Right lung (tissue), 10 donors: ENCODE measurements at places on chromosomes 1 and 21.

GRCh38 chr21:37460196-37460595 is 93.6 kb downstream of the DYRK1A start:
- no peak for DNase-seq

- DNase-seq, result no peak
Measured at GRCh38 chr21:44576025-44576420, 2.5 kb downstream of the KRTAP10-4 start.

DNA sequence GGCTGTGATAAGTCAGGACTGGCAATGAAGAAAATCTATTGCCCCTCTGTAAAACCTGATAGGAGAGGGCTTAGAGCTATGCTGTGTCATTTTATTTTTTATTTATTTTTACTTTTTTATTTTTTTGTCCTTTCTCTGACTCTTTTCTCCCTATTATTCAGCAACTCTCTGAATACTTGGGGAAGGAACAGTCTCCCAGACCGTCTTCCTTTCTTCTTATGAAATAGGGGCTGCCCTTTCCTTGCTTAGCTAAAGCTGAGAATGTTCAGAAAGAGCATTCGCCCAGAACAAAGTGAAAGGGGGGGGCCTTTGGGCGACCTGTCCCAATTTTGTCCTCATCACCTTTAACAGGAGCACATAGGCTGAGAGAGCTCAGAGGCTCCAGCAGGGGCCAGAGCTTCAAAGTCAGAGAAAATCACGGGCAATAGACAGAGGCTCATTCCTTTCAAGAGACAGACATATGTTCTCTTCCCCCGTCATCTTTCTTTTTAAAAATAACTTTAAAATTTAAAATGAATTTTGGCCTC is 80.9 kb downstream of the RNF220 start:
- DNase-seq, result no peak

DNA sequence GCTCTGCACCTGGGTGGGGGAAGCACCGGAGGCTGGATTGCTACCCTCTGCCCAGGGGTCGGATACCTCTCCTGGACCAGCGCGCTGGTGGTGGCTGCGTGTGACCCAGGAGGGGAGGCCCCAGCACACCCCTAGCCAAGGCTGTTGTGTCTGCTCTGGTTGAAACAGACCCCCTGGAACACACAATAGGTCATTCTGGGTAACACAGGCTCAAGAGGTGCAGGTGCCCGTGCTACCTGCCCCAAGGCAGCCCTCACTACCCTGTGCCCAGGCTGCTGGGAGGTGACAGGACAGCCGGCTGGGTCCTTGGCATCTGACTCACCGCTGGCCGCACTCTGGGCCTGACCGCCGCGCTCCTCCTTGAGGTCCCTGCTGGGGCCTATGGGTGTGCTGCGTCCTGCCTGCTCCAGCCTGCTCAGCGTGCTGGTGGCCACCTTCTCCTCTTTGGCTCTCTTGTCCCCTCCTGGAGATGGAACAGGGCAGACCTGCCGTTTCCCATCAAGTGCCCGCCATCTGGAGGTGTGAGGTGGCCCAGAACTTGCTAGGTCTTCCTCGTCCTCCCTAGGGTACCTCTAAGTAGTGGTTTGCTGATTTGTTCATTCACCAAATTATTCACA is 30.0 kb downstream of the ZBTB17 start:
- DNase-seq, result no peak

DNA sequence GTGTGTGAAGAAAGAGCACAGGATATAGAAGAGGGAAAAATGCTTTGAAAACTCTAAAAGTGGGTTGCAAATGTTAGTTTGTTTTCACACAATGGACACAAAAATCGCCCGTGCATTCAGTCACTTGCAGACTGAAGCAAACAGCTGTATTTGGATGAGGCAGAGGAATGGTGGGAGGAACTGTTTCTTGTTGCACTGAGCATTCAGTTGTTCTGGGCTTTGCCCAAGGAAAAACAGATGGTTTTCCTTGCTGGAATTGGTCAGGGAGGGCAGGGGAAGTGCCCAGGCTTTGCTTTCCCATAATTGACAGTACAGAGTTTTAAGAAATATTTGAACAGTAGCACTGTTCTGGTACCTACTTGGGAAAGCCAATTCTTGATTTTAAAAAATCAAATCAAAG is 19.5 kb upstream of the WARS2 start:
- no peak for DNase-seq

GRCh38 chr1:56433056-56433577 is 146.2 kb downstream of the PLPP3 start:
- DNase-seq, result no peak

DNA sequence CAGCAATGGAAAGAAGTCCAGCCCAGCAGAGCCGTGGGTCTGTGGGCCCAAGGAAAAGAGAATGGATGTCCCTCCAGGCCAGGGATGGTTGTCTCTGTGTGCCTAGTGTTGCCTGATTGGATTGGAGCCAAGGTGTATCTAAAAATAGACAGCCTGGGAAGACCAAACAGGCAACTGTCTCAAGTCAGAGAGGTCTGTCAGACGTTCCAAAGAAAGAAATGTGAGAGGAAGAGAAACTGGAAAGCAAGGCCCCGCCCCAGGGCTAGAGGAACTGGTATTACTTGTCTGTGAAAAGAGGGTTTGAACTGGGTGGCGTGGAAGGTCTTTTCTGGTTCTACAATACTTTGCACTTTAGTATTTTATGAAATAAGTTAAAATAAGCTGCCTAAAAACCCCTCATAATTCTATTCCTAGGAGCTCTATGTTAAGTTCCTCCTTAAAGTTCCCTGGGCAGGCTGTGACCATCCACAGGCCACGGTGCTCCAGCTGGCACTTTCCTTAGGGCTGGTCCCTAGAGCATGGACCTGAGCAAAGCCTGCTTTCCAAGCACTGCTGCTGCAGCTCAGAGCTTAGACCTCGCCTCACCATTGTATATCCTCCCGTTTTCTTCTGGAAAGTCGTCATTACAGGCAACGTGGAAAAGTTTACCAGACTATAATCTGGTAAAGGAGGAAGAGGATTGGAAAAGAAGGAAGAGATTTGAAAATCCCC is 151.6 kb downstream of the DISC1 start:
- no peak for DNase-seq

DNA sequence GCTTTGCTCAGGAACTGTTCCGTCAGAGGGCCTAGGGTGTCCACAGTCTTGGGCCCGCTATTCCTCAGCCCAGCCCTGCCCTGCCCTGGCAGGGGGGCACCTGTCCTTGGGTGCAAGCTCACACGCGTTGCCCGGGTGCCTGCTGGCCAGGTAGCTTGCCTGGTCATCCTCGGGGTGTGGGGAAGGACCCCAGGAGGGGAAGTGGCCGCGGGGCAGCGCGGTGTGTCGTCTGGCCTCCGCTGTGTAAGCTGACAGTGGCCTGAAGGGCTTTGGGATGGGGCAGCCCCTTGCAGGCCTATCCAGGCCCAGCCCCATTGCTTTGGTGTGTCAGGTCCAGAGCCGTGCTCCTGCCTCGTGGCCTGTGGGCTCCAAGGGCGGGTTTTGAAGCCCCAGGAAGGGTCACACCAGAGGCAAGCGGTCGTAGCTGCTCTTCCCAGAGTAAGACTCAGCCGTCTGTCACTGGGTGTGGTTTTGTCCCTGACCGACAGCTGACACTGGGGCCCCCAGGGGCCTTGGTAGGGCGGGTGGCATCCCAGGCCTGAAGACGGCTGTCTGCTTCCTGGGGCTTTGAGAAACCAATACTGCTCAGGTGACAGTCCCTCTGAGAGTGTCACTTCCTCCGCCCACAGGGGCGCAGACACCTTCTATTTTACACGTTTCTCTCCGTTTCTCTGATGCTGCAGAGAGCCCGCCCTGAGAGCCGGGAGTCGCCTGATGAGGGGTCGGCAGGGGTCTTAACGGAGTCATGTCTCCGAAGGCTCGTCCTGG is 72.1 kb downstream of the SKI start:
- no peak for DNase-seq

GRCh38 chr1:176157995-176158394 is 49.1 kb downstream of the COP1 start:
- no peak for DNase-seq

- DNase-seq, result no peak
Measured at GRCh38 chr1:184462155-184462554, 75.3 kb downstream of the C1orf21 start.

DNA sequence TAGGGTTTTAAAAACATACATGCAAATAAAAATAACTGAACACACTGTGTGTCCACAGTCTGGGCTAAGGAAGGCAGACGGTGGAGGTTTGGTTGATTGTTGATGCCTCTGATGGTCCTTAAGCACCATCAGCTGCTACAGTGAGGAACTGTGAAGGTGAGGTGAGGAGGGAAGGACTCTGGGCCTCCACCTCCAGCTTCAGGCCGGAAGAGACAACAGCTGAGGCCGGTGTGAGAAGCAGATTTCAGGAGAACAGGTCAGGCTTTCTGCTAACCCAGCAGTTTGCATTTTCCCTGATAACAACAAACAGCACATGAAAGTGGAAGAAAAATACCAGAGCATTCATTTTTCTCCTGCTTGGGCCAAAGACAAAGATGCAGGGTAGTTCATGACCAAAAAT is 189.9 kb upstream of the AJAP1 start:
- no peak for DNase-seq

GRCh38 chr1:166956057-166956850 is 19.1 kb downstream of the ILDR2 start:
- DNase-seq, result no peak

DNA sequence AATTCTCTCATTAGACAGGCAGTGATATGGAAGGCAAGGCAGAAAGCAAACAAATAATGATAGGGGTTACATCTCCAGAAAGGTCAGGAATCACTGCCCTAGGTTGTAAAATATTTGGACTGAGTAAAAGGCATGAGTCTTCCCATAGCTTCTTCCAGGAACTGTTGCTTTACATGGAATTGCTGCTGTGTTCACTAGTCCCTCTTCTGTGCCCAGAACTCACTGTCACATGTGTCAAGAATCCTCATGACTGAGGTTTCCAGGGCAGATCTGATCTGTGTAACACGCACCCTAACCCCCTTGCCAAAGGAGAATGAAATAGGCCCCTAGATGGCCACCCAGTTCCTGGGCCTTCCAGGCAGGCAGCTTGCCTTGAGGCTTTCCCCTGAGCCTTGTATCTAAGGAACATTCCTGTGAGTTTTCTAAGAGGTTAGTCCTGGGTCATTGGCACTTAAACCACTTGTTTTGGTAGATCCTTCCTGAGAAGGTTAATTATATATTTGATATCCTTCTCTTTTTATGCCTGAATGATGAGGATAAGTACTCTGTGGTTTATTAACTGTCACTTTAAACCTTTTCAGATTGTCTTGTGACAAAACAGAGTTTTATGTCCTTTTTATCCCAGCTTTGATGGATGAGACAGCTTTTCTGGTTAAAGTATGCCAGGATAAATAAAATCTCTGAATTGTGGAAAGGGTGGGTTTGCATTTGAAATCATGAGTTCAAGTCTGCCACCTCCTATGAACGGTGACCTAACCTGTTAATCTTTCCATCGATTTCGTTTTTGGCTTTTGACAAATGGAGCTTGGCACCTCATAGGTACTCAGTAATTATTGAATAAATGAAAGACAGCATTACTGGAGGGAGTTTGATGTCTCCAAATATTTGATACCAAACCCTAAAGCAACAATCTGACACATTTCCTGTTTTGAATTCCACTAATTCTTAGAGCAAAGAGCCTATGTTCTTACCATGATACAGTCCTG is 163.3 kb downstream of the DHRS3 start:
- no peak for DNase-seq

GRCh38 chr1:99084562-99084961 is 79.9 kb upstream of the PLPPR5 start:
- no peak for DNase-seq

- no peak for DNase-seq
Measured at GRCh38 chr1:44021581-44022321, 9.5 kb downstream of the SLC6A9 start.

GRCh38 chr21:37119421-37120218 is 46.6 kb downstream of the TTC3 start:
- no peak for DNase-seq

GRCh38 chr1:174657893-174658292 is 210.1 kb downstream of the GPR52 start:
- no peak for DNase-seq

- DNase-seq, result no peak
Measured at GRCh38 chr1:35797380-35797779, 10.4 kb upstream of the AGO4 start.

DNA sequence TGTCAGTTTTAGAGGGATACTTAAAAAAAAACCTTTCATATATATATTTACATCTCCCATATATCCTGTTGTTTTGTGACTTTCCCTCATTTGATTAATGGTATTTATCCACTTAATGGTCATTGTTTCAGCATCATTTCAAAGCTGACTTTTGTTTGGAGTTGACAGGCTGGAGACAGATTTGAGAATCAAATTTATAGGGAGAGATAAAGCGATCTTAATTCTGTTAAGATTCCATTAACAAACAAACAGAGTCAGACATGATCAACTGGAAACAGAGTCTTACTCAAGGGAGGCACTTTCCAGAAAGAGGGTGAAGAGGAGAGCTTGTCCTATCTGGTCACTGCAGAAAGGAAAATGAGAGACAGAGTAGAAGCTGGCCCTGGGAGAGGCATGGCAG is 283.4 kb downstream of the TTLL7 start:
- DNase-seq, result no peak

GRCh38 chr1:21861602-21862429 is 49.8 kb downstream of the LDLRAD2 start:
- DNase-seq, result no peak

- DNase-seq, result no peak
Measured at GRCh38 chr1:231376875-231377549, 38.9 kb downstream of the SPRTN start.

GRCh38 chr1:55257958-55258357 is 42.8 kb upstream of the USP24 start:
- DNase-seq, result no peak

DNA sequence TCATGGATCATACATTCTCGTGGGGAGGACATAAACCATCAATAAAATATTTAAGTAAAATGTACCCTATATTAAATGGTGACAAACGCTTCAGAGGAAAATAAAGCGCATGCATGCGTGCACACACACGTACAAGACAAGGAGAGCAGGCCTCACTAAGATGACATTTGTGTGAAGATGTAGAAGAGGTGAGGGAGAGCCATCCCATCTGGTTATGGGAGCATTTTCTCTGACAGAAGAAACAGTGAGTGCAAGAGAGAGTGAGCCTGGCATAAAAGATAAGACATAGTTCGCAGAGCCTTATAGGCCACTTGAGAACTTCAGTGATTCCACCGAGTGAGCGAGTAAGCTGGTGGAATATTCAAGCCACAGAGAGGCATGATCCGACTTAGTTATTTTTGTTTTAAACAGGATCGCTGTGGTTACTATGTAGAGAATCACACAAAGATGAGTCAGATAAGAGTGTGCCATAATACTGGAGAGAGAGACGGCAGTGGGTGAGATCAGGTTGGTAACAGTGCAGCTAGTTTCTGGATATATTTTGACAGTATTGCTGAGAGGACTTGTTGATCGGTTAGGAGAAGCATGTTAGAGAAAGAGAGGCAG is 624.2 kb downstream of the PLPP3 start:
- DNase-seq, result no peak

DNA sequence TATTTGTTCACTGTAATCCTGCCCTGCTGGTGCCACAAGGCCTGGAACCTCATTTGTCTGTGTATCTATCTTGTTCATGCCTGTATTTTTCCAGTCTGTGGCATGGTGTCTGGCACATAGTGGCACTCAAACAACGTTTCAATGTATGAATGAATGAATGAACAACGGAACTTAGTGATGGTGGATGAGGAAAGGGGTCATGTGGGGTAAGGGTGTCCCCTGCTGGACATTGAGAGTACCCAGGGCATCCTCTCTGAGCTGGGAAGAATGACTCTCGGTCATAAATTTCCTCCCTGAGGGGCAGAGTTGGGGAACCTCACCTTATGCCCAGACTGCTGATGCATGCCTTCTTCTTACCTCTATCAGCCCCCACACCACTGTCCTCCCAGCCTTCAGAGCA is 18.9 kb upstream of the ZNF683 start:
- no peak for DNase-seq
